Thoracic aorta endothelial cell (primary cell): ENCODE measurements at places on chromosomes 3 and 15. TPM values are rescaled to one million over a fixed set of nuclear protein-coding genes. Genes with fewer than 3 reads are reported as not detected.

The IL5RA gene
- total RNA-seq = not detected in 2 replicates

The C3orf22 gene
- not detected in 2 replicates for total RNA-seq

The NBEAL2 gene
- total RNA-seq = 75.9 and 82.9 TPM in 2 replicates

The NKTR gene
- total RNA-seq = 154 and 162 TPM in 2 replicates
